Fibroblast of upper back skin (primary cell): ENCODE measurements at places on chromosomes 12 and 14.

DNA sequence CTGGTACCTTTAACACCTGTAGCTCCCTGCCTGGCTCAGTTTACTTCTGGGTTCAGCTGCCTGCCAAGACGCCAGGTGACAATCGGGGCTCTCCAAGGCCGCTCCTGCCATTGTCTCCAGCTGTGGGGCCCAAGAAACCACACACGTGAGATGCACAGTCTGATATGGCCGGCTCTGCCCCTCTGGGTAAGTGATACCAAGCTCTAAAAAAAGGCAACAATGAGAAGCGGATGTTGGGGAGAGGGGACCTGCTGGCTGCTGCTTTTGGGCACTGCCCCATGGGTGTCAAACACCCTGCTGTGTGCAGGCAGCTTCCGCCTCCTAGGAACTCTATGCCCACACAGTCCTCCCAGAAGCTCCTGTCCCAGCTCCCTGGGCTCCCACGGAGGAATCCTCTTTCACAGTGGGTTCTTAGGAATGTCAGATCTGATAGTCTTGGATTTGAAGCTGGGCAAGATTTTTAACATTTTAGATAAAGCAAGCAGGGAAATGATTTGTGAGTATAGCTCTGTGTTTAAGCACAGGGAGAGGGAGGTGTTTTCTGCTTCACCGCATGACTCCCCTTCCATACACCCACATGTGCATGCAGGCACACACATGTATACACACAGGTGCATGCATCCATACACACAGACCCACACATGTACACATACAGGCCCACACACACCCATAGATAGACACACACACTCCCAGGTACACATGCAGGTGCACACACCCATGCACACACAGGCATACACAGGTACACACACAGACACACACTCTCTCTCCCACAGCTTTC, 1135.8 kb downstream of the BCL11B start:
- DNase-seq = no peak

GRCh38 chr14:96497087-96497486, 5.1 kb upstream of the PAPOLA start:
- DNase-seq = no peak

GRCh38 chr12:104533134-104533533, 76.4 kb downstream of the CHST11 start:
- no peak for DNase-seq

DNA sequence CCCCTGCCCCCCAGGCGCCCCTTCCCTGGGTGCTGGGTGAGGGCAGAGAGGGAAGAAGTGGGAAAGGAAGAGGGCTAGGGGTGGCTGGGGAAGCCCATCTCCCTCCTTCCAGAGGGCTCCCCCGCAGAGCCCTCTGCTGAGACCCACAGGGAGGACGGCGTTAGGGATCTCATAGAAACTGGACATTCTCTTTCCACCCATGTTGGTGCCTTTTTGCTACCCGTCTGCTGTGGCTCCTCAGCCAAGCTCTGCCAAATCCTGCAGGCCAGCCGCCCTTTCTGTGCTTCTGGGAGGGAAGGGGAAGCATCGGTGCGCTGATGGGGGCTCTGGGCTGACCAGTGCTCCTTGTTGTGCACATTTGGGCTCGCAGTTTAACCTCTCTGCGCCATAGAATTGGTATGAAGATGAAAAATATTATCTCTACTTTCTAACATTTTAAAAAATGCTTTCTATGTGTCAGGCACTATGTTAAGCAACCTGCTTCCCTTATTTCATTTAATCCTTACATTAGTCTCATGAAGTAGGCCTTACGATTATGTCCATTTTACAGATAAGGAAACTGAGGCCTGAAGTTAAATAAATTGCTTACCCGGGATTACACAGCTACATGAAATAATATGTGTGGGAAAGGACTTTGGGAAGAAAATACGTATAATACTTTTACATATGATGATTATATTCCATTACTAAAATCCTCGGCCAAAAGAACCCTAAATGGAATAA, 981 bp downstream of the SLC48A1 start:
- DNase-seq = no peak

- DNase-seq = no peak
These were observed 584 bp downstream of the ACSM4 start for GRCh38 chr12:7304456-7304855.

DNA sequence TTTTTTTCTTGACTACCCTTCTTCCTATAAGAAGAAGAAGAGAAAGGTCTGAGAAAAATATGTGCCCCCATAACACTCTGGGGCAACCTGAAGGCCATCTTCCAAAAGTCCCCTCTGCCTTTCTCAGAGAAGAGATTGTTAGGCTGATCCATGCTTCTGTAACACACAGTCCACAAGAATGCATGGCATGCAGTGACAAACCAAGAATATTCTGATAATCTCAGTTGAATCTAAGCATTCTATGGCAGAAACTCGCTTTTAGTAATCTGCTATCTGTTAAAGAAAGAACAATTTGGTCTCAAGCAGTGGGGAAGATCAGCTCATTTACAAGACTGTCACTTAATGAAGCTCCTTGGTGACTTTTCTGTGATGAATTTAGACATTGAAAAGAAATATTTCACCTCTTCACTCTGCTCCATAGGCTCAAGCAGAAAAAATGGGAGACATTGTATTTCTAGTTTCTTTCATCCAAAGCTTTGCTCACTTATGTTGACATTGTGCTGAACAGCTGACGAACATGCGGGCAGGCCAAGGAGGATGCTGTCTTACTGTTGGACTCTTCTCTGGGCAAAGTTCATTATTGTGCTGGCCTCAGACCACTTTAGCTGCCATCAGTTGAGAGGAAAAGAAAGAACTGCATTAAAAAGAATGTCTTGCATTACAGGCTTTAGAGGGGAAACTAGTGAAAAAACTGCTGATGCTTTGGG, 957.1 kb downstream of the DIO2 start:
- DNase-seq = peak; percentile 75

GRCh38 chr14:77212097-77212870, 30.7 kb downstream of the TMEM63C start:
- no peak for DNase-seq

DNA sequence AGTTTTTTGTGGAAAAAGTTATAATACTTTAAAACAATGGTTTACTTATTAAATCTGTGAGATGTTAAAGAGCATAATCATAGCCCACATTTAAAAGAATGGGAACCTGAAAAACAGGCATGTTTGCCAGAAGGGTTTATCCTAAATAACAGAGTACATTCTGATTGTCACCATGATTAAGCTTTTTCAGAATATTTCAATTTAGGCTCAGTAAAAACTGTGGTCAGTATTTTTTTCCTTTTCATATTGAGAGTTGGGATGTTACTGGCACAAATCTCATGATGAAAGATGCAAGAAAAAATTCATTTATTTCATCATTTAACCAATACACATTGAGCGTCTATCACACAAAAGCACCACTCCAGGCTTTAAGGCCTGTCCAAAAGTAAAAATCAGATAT, 18.6 kb downstream of the EPS8 start:
- DNase-seq = no peak

DNA sequence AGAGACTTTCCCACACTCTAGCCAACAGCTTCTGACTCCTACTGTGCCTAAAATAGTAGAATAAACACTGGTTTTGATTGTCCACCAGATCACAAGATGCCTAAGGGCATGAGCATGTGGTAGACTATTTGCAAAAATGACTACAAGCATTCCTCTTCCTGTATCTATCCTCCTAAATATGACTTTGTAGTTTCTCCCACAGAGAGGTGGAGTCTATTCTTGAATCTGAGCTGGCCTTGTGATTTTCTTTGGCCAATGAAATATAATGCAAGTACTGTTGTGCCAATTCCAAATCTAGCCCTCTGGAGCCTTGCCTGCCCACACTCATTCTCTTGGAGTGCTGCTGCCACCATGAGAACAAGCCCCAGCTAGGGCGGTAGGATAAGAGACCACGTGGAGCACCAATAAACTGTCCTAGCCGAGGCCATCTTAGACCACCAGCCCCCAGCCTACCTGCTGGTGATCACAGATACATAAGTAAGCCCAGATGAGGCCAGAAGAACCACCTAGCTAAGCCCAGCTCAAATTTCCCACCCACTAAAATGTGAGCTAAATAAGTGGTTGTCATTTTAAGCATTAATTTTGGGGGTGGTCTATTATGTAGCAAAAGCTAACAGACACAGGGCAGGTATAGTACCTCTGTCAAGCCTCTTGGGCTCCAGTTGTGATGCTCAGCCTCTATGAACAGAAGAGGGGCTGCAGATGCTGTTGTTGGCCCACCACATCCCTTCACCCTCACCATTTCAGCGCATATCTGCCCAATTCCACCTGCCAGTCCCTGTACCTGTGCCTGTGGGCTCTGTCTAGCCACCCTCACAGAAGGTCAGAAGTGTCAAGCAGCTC, 17.9 kb downstream of the ZFP36L1 start:
- peak; percentile 31 for DNase-seq

DNA sequence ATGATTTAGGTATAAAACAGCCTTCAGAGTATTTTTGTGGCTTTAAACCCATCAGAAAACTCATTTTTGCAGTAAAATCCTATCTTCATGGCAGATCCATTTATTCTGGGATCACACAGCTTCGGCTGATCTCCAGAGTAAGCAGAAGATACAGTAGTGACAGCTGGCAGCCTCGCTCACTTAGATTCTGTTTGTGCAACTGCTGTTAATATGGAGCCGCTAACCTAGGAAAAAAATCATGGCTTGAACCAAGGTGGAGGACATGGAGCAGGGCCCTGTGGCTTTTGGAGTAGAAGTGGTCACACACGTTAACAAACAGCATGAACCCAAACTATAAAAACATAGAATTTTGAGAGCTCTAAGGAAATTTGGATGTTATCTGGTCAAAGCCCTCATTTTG, 137.2 kb upstream of the ARHGAP5 start:
- DNase-seq = no peak

DNA sequence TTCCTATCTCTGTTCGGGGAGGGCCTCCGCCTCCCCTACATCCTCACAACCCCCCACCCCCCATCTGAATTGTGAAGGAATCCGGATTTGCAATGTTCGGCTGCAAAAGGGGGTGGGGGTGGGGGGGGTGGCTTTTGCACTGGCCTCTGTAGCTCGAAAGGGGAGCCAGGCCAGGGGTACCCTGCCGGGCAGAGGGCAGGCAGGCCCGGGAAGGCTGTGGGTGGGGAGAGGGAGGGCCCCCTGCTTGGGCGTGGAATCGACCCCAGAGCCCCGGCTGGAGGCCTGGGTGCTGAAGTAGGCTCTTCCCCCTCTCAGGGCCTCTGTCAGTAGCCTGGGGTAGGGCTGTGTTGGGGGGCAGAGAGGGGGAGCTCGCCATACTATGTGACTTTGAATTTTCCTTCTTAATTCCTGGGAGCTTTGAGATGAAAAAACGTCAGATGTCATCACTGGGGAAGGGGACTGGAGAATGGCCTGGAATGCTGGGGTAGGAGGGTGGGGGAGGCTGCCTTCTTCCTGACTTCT, 1.1 kb downstream of the LRP1 start:
- DNase-seq = peak; percentile 37

DNA sequence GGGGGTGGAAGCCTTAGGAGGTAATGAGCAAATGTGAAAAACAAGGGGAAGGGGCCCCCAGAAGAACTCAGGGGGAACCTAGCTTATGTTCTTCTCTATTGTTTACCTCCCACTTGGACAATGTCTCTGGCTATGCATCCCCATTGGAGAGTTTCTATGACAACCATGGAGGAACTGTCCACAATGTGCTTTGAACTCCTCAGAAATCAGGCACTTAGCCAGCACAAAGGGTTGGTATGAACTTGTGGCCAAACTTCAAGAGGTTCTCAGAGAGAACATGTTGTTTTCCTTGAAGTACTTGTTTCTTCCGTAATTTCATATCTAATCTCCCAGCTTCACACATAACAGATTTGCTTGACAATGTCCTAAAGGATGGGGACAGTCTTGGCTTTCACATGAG, 202.8 kb upstream of the PELI2 start:
- peak; percentile 27 for DNase-seq

DNA sequence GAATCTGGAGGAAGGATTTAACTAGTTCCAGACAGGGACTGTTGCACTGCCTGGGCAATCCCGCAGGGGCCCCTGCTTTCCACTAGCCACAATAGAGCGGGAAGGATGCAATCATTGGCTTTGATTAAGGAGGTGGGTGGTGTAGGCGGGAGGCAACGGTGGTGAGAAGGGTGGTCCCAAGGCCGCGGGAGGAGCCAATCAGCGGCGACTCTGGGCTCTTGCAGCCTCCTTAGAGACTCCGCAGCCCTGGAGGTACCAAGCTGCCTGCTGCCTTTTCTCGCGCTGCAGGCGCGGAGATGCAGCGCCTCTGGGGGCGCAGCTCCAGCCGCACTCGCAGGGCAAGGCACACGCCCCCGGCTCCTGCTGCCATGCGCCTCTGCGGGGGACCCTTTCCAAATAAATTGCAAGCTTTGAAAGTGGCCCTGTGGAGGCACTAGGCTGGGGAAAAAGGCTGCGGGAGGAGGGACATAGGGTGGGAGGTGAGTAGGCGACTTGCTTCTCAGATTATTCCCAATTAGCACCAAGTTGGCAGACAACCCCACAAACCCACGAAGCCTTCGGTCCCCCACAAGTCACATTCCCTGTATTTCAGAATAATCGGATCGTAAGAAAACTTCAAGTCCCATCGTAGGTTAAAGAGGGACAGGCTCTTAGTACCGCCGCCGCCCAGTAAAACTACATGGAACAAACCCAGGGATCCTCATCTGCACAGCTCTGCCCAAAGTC, 858 bp upstream of the KCNA1 start:
- DNase-seq = peak; percentile 76
